LHCN-M2 (cell line): ENCODE measurements at places on chromosomes 16 and 17.

- peak; percentile 87 for DNase-seq
These were observed 14.1 kb upstream of the RGS9 start for GRCh38 chr17:65122836-65123756.

DNA sequence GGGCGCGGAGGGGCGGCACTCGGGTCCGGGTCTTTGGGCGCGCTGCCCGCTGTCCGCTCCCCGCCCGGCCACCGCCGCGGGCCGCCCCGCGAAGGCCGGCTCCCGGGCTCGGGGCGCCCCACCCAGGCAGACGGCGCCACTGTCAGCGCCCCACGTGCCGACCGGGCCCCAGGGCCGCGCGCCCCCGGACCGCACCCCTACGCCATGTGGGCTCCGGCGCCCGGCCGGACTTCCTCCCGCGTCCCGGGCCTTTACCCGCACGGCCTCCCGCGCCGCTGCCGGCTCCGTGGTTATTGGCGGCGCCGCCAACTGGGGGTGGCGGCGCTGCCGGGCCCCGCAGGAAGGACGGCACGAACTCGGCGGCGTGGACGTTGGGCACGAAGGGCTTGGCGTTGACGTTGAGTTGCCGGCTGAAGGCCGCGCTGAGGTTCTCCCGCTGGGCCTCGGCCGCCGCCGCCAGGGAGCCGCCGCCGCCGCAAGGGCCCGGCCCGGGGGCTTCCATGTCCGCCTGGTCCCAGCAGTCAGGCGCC, 577 bp downstream of the GSPT1 start:
- peak; percentile 26 for DNase-seq

- DNase-seq: peak; percentile 61
These were observed 217.6 kb upstream of the KCNJ16 start for GRCh38 chr17:69857412-69857835.

GRCh38 chr17:57294629-57295501, 38.5 kb downstream of the MSI2 start:
- peak; percentile 90 for DNase-seq

DNA sequence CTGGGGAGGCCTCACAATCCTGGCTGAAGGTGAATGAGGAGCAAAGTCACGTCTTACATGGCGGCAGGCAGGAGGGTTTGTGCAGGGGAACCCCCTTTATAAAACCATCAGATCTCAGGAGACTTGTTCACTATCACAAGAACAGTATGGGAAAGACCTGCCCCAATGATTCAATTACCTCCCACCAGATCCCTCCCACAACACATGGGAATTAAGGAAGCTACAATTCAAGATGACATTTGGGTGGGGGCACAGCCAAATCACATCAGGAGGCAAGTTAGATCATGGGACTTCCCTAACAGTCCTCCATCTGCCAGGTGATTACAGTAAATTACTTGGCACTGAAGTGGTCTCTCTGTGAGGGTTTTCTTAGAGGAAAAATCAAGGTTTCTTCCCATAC, 5.3 kb downstream of the TMEM114 start:
- DNase-seq: no peak

- no peak for DNase-seq
These were observed 164.6 kb upstream of the C17orf78 start for GRCh38 chr17:37211136-37211535.

GRCh38 chr16:4803401-4803844, 990 bp upstream of the ROGDI start:
- no peak for DNase-seq

DNA sequence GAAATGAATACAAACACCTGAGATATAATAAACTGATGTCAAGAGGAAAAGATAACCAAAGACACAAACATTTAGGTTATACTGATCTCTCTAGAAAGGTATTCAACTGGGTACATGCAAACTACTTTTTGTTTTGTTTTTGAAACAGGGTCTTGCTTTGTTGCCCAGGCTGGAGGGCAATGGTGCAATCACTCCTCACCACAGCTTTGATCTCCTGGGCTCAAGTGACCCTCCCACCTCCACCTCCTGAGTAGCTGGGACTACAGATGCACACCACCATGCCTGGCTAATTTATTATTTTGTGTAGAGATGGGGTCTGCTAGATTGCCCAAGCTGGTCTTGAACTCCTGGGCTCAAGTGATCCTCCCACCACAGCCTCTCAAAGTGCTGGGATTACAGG, 38.1 kb downstream of the TEKT5 start:
- no peak for DNase-seq

- DNase-seq: no peak
These were observed 221.8 kb upstream of the TNRC6C start for GRCh38 chr17:77736721-77737120.

DNA sequence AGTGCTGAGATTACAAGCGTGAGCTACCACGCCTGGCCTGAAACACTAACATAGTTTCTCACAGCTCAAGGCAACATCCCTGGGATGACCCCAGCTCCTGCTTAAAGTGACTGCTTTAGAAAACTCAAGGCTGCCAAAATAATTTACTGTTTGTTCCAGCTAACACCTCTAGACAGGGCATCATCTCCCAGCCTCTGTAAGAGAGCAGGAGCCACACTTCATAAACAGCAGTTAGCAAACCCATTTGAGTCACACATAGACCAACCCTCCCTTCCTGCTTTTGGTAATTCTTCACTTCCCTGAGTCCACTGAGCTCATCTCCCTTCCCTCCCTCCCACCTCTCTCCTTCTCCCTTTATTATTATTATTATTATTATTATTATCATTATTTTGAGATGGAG, 201.3 kb downstream of the XYLT1 start:
- no peak for DNase-seq

- no peak for DNase-seq
These were observed 8.4 kb downstream of the PRR29 start for GRCh38 chr17:64006361-64007088.

DNA sequence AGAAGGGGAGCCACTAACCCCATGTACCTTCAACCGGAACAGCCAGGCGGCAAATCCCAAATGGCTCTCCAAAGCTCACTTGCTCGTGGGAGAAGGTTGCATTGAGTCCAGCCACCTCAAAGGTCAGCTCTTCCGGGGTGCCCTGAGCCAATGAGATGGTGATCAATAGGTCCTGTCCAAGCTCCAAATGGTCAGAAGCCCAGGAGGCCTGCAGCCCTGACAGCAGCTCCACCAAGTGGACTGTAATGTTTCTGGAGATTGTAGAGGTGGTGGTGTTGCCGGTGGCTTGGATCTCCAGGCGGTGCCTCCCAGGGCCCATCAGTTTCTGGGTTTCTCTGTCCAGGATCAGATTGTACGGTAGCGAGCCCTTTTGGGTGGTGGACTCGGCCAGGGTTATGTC, 39.9 kb upstream of the BCO1 start:
- no peak for DNase-seq

DNA sequence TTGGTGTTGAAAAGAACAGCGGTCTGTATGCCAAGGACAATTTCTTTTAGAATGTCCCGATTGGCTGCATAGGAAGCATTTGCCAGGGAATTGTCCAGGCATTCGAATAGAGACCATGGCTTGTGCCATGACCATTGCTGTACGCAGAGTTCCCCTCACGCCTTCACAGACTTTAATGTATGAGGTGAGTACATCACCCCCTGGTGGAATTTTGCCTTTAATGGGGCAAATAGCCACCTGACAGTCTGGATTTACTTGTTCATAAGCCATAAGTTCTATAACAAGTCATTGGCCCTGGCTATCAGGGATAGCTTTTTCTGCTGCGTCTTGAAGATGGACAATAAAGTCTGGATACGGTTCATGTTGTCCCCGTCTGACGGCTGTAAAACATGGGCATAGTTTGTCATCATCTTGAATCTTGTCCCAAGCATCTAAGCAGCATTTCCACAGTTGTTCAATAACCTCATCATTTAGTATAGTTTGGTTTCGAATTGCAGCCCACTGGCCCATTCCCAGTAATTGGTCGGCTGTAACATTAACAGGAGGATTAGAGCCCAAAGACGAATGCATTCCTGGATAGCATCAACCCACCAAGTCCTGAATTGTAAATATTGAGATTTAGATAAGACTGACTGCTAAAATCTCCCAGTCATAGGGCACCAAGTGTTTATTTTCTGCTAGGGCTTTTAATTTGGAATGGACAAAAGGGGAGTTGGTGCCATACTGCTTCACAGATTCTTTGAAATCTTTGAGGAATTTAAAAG, 67.7 kb upstream of the ARL4D start:
- DNase-seq: no peak

GRCh38 chr16:14242769-14243168, 171.7 kb downstream of the MRTFB start:
- no peak for DNase-seq

- DNase-seq: no peak
These were observed 1.7 kb upstream of the SLC47A1 start for GRCh38 chr17:19531780-19532501.

- peak; percentile 22 for DNase-seq
These were observed 25.4 kb downstream of the ZFP90 start for GRCh38 chr16:68564382-68564985.

- no peak for DNase-seq
These were observed 47.5 kb downstream of the CA10 start for GRCh38 chr17:52110923-52111581.

GRCh38 chr17:37884516-37884915, 39.7 kb upstream of the TBC1D3K start:
- DNase-seq: no peak

DNA sequence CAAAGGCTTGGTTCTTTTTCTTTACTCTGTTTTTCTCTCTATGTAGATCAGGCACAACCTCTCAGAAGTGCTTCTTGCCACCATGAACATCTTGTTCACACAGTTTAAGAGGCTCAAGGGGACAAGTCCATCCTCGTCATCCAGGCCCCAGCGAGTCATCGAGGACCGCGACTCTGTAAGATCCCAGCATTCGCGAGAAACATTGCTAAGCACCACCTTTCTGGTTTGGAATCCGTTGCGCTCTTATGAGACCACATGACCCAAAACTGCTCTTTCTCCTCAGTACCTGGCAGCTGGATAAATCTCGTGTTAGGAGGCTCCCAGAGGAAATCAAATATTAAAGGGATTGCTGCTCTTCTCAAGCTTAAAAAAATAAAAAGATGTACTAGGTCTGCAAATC, 23.3 kb upstream of the SLC12A3 start:
- no peak for DNase-seq

- no peak for DNase-seq
These were observed 2.1 kb upstream of the ADGRG5 start for GRCh38 chr16:57540387-57540786.

GRCh38 chr16:26316683-26317464, 625.1 kb downstream of the HS3ST4 start:
- DNase-seq: no peak

- no peak for DNase-seq
These were observed 55.1 kb upstream of the LGALS9 start for GRCh38 chr17:27575912-27576252.

GRCh38 chr17:60167065-60167741, 17.4 kb downstream of the CA4 start:
- peak; percentile 56 for DNase-seq

GRCh38 chr16:88775825-88776224, 9.2 kb downstream of the PIEZO1 start:
- DNase-seq: no peak

DNA sequence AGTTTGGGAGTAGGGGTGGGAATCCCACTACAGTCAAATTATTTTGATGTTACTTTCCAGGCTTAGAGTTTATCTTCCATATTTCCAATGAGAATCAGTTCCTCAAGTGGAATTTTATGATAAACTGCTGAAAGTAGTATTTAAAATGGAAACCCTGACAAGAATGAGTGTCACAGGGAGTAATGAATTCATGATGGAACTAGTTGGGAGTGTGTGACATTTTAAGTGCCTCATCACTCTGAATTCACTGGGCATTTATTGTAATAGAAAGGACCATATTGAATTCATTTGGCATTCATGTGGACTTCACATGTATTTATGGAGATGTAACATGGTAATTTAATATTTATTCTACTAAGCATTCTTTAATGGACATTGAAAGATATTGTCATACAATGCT, 320.9 kb downstream of the CDH13 start:
- no peak for DNase-seq

DNA sequence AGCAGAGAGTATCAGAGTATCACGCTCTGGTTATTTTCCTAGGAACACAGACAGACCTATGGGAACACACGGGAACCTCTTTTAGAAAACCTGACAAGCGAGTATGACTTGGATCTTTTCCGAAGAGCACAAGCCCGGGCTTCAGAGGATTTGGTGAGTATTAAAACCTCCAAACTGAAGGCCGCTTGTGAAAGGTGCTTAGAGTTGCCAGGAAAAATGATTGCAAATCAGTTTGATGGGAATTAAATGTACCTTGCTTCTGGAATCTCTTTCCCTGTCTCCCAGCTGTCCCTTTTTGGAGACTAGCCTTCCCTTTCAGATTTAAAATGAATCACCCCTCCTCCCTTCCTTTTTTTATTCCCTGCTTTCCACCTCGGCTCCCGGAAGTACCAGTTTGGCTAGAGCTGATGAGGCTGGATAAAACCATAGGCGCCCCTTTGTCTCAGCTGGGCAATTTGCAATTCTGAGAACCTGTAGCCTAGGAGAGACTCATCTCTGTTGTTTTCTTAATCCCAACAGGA, 27.3 kb downstream of the KAT7 start:
- DNase-seq: peak; percentile 19

DNA sequence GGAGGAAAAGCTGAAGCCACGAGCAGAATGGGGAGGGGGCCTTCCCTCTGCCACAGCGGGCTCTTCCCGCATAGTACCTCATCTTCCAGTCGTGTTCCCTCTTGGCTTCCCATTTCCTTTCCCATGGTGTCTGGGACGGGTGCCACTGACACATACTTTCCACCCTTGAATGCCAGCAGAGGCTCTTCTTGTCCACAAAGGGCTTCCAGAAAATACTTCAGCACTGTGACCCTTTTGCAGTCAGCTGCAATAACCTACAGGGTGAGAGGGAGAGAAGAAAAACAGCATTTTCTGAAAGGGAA, 30.7 kb downstream of the HIC1 start:
- no peak for DNase-seq

DNA sequence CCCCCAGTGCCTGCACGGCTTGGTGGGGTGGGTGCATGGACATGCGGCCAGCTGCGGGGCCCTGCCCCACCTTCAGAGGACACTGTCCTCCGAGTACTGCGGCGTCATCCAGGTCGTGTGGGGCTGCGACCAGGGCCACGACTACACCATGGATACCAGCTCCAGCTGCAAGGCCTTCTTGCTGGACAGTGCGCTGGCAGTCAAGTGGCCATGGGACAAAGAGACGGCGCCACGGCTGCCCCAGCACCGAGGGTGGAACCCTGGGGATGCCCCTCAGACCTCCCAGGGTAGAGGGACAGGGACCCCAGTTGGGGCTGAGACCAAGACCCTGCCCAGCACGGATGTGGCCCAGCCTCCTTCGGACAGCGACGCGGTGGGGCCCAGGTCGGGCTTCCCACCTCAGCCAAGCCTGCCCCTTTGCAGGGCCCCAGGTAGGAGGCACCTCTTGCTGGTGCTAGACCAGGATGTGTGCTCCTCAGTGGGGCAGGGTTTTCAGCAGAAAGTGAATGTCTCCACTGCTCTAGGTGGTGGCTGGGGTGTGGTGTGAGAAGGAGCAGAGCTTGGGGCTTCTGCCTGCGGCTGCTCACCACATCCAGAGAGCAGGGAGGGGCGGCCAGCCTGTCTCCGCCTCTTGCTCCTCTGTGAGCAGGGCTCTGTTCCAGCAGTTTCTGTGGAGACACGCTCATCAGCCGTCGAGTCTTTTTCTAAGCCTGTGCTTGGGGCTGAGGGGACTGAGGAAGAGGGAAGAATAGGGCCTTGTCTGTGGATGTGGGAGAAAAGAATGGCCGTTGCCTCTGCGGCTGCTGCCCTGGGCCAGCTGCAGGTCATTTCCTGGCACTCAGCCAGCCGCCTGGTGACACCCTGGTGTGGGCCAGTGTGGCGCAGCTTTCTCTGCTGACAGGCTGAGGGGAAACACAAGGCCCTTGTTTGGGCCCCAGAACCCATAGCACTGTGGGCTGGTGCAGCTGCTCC, 2.2 kb downstream of the ZNF276 start:
- DNase-seq: no peak
